Stimulated activated CD8-positive, alpha-beta memory T cell treated with anti-CD3 and anti-CD28 coated beads, Interleukin-4, amount 100 ng/mL, for 24 hours (primary cell): ENCODE measurements at places on chromosomes 1 and 21.

- DNase-seq: peak; percentile 49
These were observed 771 bp upstream of the RAD54L start for GRCh38 chr1:46246548-46247435.

GRCh38 chr1:46117810-46118494, 14.5 kb downstream of the PIK3R3 start:
- no peak for DNase-seq

- no peak for DNase-seq
These were observed 32.9 kb downstream of the RASAL2 start for GRCh38 chr1:178126741-178127185.

DNA sequence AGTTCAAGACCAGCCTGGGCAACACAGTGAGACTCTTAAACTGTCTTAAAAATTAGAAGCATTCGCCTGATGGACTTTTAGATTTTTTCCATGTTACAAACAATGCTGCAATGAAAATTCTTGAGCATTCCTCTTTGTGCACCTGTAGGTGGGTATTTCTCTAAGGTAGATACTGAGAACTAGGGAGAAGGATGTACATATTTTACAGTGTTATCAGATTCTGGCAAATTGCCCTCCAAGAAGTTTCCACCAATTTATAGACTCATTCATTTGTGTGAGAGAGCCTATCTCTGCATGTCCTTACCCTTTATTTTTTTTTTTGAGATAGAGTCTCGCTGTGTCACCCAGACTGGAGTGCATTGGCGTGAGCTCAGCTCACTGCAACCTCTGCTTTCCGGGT, 12.3 kb upstream of the LEFTY2 start:
- no peak for DNase-seq

- no peak for DNase-seq
These were observed 120.6 kb downstream of the DNM3 start for GRCh38 chr1:171961861-171962260.

- DNase-seq: no peak
These were observed 21.1 kb downstream of the C2CD2 start for GRCh38 chr21:41932576-41933312.

GRCh38 chr1:19179597-19180264, 30.3 kb downstream of the UBR4 start:
- DNase-seq: no peak
